ENCODE measurements at places on chromosomes 3 and 15.

DNA sequence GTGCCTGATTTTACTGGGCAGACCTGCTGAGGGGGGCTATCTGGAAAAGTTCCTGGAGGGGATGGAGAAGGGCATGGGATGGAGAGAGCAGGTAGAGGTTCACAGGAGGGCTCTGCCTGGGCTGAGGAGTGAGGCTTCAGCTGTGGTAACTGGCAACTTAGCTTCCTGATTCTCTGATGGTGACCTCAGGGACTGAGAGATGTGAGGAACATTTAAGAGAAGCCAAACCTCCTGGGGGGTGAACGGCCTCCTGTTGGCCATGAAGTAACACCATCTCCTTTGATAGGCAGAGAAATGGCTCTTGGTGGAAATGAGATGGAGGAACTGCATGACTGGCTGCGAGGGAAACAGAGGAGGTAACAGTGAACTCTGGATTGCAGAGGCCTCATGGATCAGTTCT, 97.3 kb upstream of the ROPN1 start:
- no peaks in the 10 kb centered on the region for H3K36me3 ChIP-seq
- peaks cover 2% of the 10 kb centered on the region for H3K27me3 ChIP-seq
- DNase-seq, result no peak
- H3K4me3 ChIP-seq, result no peak overlapping the region

DNA sequence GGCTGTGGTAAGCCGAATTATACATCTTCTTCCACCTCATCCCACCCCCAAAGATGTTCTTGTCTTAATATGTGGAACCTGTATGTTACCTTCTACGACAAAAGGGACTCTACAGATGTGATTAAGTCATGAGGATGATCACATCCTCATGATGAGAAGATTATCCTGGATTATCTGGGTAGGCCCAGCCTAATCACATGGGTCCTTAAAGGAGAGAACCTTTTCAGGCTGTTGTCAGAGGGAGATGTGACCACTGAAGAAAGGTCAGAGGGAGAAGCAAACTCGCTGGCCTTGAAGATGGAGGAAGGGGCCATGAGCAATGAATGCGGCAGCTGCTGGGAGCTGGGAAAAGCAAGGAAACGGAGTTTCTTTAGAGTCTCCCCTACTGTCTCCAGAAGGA, 12.9 kb upstream of the SCG3 start:
- H3K4me3 ChIP-seq, result no peak overlapping the region
- H3K27me3 ChIP-seq, result peaks cover 4% of the 10 kb centered on the region
- no peaks in the 10 kb centered on the region for H3K36me3 ChIP-seq

DNA sequence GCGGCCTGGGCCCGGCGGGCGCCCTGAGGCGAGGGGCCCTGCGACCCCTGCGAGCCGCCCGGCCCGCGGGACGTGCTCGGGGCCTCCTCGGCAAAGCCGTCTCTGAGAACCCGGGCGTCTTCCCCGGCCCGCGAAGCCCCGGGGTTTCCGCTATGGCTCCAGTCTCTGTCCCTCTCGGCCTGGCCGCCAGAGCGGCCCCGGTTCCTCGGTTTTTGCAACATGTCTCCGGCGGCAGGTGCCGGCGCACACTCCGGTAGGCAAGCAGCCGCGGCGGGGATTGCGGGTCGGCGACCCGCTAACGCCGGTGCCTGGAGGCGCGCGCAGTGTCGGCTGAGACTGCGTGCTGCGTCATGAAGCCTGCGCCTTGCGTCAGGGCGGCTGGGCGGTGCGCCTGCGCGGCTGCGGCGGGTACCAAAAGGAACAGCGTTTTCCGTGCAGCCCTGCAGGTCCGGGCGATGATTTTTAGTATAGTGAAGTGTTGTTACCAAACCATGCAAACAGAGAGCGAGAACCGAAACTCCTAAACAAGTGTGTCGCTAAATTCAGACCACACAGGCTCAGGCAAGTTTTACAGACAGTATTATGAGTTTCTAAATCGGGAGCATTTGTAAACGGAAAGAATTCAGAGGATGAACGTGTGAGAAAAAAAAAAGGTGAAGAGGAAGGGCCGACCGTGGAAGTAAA, at the start of gene NSMCE3:
Gene NSMCE3 (minus strand): TSS at position 338 of the 684 bp plus-strand sequence. CDS start 117 bp downstream, at position 221.
- H3K36me3 ChIP-seq, result no peaks in the 10 kb centered on the region
- peak; percentile 89 for DNase-seq
- H3K27ac ChIP-seq, result peak within 1 kb of the TSS; percentile 94
- H3K27me3 ChIP-seq, result no peaks in the 10 kb centered on the region
- peak within 1 kb of the TSS; percentile 81 for H3K4me3 ChIP-seq

DNA sequence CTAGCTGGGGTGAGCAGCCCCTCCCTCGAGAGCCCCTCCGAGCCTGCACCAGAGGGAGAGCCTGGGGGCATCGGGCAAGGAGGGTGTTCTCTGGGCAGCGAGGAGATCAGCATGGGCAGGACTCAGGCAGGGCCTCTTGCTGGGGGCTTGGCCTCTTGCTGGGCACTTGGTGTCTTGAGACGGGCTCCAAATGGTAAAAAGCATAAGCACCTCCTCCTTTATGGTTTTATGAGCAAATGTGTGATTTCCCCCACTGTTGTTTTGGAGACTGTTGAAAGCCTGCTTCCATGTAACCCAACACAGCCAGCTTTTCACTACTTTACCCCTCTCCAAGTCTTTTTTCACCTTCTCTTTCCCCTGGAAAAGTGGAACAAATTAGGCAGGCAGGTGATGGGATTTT, 239.3 kb downstream of the TLE3 start:
- DNase-seq, result no peak
- no peak overlapping the region for H3K27ac ChIP-seq
- peaks cover 16% of the 10 kb centered on the region for H3K4me1 ChIP-seq
- H3K4me3 ChIP-seq, result no peak overlapping the region

DNA sequence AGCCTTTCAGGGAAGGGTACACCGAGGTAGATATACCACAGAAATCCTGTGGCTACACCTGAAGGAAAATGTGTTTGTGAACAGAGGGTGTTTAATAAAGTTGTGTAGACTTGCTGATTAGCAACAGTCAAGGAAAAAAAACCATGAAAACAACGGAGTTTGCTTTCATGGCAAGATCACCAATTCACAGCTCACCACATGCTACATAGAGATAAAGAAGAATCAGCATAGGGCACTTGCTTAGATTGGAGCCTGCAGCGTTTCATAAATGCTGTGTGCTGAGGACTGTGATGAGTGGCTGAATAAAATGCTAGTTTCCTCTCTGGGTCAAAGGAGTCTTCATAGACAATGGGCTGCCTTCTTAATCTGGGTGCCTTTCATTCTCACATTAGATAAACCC, 257.6 kb downstream of the SLC9A9 start:
- H3K4me1 ChIP-seq, result no peaks in the 10 kb centered on the region
- DNase-seq, result no peak
- no peak overlapping the region for H3K27ac ChIP-seq
- H3K36me3 ChIP-seq, result no peaks in the 10 kb centered on the region

DNA sequence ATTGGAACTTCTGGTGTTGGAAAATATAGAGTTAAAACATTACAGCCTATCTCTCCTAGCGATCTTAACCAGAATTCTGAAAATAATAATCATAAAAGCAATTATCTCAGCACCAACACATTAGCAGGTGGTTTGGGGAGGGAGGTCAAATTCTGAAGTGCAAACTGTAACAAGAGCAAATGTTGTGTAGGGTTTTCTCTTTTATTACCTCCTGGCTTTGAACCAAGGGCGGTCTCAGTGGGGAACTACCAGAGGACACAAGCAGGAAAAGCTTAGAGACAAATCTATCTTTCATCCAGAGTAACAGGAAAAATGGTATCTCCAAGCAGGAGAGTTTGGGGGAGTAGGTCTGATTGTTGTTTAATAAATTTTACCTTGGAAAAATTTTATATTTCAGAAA, 5.5 kb upstream of the ARRDC4 start:
- no peaks in the 10 kb centered on the region for H3K36me3 ChIP-seq
- DNase-seq, result no peak
- H3K4me3 ChIP-seq, result no peak overlapping the region
- peaks cover 6% of the 10 kb centered on the region for H3K4me1 ChIP-seq
- no peak overlapping the region for H3K27ac ChIP-seq

Data from CD4-positive, alpha-beta T cell (primary cell).